ENCODE measurements at places on chromosomes 2 and 18.
A peak's percentile ranks its signal among the peaks of the same experiment; 100 is the strongest.

- no peak for DNase-seq
These were observed 86.4 kb downstream of the NCOA1 start for GRCh38 chr2:24577481-24577880.

- no peak for DNase-seq
These were observed 80.1 kb downstream of the RBM43 start for GRCh38 chr2:151181524-151181923.

DNA sequence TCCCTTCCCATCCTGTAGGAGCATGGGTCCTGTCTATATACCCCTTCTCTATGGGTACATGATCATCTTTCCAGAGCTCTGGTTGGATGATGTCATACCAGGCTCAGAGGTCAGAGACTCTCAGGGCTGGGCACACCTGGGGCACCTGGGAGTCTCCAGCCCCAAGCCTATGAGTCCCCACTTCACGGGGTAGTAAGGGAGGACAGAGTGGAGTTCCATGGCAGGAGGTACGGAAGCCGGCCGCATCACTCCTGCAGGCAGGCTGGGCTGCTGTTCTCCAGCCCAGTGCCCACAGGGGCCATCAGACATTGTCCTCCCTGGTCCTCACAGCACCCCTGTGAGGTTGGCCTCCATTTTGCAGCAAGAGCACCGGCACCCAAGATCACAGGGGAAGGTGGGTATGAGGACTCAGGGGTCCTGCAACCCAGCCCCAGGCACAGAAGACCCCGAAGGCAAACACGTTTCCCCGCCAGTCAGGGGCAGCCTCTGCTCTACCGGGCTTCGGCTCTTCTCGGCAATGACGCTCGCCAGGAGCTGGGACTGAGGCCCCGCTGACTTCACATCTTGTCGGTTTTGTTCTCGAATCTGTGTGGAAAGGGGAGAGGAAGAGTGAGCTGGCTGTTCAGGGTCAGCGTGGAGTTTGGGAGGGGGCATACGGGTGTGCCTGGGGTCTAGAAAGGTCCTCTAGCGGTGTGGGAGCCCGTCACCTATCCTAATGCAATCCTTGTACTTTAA, 91.5 kb downstream of the ADD2 start:
- DNase-seq: no peak

- no peak for DNase-seq
These were observed 278.4 kb downstream of the NDUFA10 start for GRCh38 chr2:239746559-239747246.

DNA sequence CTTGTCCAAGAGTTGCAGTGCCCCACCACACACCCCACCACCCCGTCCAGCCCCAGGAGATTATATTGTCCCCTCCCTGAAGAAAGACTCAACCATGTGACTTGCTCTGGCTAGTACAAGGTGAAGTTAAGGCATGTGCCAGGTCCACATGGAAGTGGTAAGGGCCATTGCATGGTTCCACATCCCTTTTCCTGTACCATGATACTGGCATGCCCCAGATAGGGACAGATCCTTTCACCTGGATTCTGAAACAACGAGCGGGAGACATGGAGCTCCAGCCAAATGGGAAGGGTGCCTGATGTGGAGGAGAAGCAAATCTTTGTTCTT, 141.5 kb upstream of the APCDD1 start:
- no peak for DNase-seq

- peak; percentile 76 for DNase-seq
These were observed 750 bp downstream of the STRADB start for GRCh38 chr2:201452058-201452921.

DNA sequence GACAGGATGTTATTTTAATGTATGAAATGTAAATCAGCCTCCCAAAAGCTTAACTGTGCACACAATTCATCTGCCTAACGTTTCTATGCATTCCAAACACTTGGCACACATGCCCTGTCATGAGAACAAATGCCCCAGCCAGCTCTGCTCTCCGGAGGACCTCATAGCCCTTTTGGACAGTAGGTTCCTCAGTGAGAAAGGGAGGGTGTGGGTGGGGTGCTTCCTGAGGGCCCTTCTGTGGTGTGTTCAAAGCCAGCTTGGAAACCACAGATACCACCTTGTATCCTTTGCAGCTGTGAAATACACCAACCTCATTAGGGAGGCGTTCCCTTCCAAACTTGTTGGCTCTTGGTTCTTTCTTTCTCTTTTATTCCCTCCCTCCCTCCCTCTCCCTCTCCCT, 102.2 kb upstream of the ASB18 start:
- DNase-seq: no peak

DNA sequence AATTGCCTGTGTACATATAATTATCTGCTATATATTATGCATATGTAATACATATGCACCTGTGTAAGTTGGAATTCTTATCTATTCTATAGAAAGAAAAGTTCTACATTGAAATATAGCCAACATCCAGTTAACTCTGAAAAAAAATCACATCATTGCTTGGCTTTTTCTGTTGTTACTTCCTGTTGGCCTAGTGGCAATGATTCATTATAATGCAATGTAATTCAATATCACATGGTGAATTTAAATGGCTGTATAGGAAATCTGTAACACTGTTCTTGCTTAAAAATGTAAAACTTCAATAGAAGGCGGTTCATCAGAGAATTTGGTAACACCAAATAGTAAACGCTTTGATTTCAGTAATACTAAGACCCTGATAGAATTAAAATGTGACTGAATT, 44.5 kb upstream of the MAP4K3 start:
- no peak for DNase-seq

DNA sequence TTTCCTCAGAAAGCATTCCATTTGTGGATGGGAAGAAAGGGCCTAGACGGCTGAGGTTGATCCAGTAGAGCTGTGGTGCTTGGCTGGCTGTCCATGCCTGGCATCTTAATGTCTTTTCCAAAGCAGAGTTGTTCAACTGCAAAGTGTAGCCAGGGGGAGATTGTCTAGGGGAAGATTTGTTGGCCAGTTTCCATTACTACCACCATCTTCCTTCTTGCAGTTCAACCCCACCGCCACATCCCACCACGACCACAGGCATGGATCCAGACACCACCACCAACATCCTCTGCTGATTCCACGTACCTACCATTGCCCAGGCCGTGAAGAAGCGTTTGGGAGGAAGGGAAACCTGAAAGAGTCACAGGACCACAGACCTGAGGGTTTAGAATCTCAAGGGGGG, 50.7 kb upstream of the HAAO start:
- DNase-seq: no peak

GRCh38 chr2:176268976-176269318, 295 bp upstream of the MTX2 start:
- no peak for DNase-seq

Measured in hematopoietic multipotent progenitor cell treated with erythropoietin and hydrocortisone succinate and interleukin-3 and kit ligand, for 17 days (in vitro differentiated cells).